ENCODE measurements at places on chromosomes 7 and 10.
A peak's percentile ranks its signal among the peaks of the same experiment; 100 is the strongest.

GRCh38 chr7:36407636-36408550 lies 18.2 kb downstream of the ANLN start:
- DNase-seq = no peak

- DNase-seq = no peak
These were observed 175.8 kb downstream of the TNS3 start for GRCh38 chr7:47405921-47406800.

DNA sequence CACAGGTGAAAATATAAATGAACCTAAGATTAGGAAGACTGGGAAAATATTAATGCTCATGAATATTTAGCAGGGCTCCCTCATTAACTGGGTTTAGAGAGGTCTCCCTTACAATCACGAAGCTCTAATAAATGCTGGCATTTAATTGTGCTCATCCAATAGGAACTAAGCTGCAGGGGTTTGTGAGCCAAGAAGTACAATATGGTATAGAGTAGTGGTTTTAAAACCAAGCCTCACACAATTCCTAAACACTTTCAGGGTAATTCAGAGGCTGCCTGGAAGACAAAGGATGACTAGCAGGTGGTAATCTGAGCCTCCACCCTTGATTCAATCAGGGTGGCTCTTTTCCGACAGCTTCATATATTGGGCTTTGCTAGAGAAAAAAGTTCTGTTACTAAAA lies 103.3 kb downstream of the GPAM start:
- no peak for DNase-seq

DNA sequence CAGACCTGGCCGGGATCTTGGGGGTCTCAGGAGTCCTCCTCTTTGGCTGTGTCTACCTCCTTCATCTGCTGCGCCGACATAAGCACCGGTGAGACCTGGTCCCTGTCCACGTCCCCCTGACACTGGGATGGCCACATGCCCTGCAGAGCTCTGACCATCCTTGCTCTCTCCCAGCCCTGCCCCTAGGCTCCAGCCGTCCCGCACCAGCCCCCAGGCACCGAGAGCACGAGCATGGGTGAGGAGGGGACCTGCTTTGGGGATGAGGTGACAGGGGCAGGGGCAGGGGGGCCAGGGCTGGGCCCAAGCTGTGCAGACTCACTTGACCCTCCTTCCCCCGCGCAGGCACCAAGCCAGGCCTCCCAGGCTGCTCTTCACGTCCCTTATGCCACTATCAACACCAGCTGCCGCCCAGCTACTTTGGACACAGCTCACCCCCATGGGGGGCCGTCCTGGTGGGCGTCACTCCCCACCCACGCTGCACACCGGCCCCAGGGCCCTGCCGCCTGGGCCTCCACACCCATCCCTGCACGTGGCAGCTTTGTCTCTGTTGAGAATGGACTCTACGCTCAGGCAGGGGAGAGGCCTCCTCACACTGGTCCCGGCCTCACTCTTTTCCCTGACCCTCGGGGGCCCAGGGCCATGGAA lies 959 bp downstream of the PVRIG start:
- DNase-seq = no peak

DNA sequence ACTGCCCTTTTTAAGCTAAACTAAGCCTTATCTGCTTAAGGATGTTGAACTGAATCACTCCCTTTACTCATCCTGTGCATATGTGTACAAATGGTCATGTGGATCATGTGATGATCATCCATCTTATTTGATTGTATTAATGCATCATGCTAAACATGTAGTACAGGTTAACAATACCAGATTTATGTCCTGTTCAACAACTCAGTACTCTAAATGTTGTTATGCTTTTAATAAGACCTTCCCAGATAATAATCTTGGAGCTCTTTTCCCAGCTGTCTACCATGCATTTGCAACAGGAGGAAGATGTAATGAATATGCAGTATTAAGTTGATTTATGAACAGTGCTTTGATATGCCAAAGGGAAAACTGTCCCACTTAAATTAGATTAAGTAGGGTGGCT lies 318.0 kb downstream of the BICC1 start:
- DNase-seq = no peak

DNA sequence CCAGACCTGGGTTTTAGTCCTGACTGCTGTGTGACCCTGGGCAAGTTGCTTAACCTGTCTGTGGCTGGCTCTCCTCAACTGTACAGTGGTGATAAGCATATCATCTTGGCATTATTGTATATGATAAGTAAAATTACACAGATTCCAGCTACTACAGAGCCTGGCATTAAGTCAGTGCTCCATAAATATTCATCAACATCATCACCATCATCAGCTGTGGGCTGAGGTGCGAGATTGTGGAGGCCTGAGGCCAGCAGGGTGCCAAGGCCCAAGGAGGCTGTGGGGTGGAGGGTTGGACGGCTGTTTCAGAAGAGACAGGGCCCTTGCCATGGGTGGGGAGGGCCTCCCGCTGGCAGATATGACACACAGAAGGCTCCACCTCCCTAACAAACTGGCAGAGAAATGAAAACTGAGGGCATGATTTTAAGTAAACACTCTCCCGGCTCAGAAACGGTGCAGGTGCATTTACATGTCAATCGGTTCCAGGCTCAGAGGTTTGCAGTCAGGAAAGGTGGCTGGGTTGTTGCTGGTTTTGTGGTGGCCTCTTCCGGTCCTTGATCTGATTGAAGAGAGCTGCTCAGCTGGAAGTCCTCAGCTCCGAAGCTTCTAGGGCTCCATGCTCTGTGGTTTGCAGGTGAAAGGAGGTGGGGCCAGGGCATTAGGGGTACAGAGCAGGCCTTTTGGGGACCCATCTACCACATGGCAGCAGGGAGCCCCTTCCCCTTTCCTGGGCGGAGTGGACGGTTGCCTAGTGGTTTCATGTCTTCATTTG lies 10.2 kb downstream of the CRYGN start:
- peak; percentile 59 for DNase-seq

- DNase-seq = no peak
These were observed 153.5 kb downstream of the MBL2 start for GRCh38 chr10:52619052-52619451.

DNA sequence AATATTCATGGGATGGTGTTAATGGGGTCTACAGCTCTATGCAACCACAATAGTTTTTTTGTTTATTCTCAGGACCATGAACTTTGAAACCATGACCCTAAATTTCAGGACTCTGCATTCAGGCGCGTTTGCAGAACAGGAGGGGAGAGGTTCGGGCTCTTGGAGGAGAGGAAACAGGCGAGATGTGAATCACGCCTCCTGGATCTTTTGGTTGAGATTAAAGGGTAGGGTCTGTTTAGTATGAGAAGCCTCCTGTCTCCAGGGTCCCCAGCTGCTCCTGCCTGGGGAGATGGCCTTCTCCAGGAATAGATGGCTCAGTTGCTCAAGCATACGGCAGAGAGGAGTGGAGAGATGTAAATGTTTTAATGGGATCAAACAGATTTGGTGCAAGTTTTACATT lies 18.2 kb downstream of the TLL2 start:
- DNase-seq = no peak

GRCh38 chr7:152462995-152463708 lies 27.3 kb upstream of the KMT2C start:
- no peak for DNase-seq

DNA sequence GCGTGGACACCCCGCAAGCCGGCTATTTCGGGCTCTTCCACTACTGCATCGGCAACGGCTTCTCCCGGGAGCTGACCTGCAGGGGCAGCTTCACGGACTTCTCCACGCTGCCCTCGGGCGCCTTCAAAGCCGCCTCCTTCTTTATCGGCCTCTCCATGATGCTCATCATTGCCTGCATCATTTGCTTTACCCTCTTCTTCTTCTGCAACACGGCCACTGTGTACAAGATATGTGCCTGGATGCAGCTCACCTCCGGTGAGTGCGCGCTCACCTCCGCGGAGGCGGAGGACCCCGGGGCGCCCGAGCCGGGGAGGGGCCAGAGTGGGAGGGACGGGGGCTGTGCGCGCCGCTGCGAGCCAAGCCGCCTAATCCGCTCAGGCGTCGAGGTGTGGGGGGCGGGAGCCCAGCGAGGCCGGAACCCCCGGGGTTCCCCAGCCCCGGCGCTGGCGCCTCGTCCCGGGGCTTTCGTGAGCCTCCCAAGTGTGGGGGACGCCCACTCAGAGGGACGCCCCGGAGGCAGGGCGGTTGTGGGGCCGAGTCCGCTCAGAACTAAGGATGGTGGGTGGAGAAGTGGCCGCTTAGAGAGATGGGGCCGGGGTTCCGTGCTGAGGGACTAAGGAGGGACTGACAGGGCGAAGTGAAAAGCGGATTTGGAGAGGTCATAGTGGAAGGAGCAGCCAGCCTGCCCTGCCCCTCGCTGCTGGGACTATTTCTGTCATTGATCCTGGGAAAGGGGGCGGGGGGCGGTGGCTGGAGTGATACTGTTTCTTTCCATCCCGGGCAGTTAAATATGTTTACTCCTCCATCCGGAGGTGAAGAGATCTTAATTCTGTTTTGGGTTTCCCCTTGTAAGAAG lies 795 bp downstream of the LHFPL3 start:
- DNase-seq = no peak

GRCh38 chr7:28163949-28164348 lies 16.6 kb downstream of the JAZF1 start:
- DNase-seq = no peak

- DNase-seq = no peak
These were observed 983.7 kb downstream of the GATA3 start for GRCh38 chr10:9038146-9038714.

- DNase-seq = no peak
These were observed 173.0 kb downstream of the SKAP2 start for GRCh38 chr7:26691406-26691805.

- no peak for DNase-seq
These were observed 21.8 kb downstream of the PWWP2B start for GRCh38 chr10:132418527-132419416.

GRCh38 chr7:128266883-128267594 lies 26.0 kb downstream of the LEP start:
- DNase-seq = no peak

- no peak for DNase-seq
These were observed 4.5 kb upstream of the GPRIN2 start for GRCh38 chr10:46560952-46561351.

DNA sequence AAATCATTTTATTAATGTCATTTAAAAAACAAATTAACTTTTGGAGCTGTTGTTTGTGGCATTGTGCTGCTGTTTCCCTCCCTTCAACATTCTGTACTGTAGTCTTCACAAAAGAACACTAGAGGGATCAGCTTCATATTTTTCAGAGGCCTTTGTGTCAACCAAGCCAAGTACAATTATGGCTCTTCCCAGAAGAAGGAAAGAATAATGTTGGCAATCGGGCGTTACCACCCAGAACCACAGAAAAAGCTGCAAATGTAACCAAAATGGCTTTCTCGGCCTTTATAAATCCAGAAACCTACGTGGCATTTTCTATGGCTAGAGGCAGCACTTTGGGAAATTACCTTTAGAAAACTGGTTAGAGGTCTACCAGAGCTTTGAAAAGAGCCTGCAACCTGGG lies 98.8 kb upstream of the COL1A2 start:
- DNase-seq = no peak

DNA sequence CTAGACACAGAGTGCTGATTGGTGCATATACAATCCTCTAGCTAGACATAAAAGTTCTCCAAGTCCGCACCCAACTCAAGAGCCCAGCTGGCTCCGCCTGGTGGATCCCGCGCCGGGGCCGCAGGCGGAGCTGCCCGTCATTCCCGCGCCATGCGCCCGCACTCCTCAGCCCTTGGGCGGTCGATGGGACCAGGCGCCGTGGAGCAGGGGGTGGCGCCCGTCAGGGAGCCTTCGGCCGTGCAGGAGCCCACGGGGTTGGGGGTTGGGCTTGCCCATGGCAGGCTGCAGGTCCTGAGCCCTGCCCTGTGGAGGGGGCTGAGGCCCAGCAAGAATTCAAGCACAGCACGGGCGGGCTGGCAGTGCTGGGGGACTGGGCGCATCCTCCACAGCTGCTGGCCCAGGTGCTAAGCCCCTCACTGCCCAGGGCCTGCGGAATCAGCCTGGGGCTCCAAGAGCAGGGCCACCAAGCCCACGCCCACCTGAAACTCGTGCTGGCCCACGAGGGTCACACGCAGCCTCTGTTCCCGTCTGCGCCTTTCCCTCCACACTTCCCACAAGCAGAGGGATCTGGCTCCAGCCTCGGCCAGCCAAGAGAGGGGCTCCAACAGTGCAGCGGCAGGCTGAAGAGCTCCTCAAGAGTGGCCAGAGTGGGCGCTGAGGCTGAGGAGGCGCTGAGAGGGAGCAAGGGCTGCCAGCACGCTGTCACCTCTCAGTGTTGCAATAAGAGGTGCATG lies 604.2 kb upstream of the POM121L12 start:
- DNase-seq = no peak

DNA sequence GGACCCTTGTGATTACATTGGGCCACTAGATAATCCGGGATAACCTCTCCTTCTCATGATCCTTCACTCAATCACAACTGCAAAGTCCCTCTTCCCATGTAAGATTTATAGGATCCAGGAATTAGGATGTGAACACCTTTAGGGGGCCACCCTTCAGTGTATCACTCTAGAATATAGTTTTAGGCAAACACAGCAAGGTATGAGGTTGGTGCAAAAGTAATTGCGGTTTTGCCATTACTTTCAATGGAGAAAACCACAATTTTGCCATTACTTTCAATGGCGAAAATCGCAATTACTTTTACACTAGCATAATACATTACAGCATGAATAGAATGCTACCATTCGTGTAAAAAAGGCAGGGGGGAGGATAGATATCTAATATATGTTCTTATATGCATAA lies 104.0 kb downstream of the BAMBI start:
- no peak for DNase-seq

DNA sequence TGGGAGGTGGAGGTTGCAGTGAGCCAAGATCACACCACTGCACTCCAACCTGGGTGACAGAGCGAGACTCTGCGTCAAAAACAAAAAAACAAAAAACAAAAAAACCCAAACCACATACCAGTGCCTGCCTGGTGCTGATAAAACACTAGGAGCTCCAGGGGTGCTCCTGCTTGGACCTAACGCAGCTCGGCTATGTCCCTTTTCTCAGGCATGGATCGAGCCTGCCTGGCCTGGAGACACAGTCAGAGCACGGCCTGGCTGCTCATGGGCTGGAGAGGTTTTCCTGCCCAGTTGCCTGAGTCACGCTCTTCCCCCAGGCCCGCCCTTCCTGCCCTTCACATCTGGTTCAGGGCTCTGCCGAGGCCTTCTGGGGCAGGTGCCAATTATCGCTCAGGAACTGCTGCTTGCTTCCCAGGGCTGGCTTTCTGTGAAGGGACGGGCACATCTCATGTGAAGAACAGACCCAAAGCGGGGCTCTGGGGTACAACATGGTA lies 12.6 kb upstream of the NPFFR1 start:
- no peak for DNase-seq

GRCh38 chr7:134702366-134703240 lies 56.0 kb downstream of the BPGM start:
- no peak for DNase-seq

DNA sequence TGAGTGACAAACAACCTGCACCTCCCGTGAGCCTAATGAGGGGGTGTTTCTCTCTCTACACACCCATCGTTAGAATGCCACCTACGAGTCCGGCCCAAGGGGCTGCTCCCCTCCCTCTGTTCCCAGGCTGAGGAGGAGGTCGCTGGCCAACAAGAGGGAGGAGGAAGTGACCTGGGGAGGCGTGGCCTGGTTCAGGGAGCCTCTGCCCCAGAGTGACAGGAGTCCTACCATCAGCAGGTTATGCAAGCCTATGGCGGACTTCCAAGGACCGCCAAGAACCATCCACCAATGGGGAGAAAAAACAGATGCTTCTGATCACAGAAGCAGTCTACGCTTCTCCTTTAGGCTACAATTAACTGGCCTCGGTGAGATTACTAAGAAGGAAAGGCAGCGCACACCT lies 12.3 kb upstream of the EGFR start:
- no peak for DNase-seq

- peak; percentile 17 for DNase-seq
These were observed 694 bp upstream of the FAS start for GRCh38 chr10:88989824-88990383.
